ENCODE measurements at places on chromosomes 5 and 9. TPM values are rescaled to one million over a fixed set of nuclear protein-coding genes. Genes with fewer than 3 reads are reported as not detected.

Gene MLANA
- not detected for total RNA-seq

Gene GCNT4
- total RNA-seq = 2.0 TPM

Gene EPB41L4B
- 93.0 TPM for total RNA-seq

Gene SLC6A3
- not detected for total RNA-seq

Gene ARHGEF28
- 21.8 TPM for total RNA-seq

Gene GDA
- 4.2 TPM for total RNA-seq

DNA sequence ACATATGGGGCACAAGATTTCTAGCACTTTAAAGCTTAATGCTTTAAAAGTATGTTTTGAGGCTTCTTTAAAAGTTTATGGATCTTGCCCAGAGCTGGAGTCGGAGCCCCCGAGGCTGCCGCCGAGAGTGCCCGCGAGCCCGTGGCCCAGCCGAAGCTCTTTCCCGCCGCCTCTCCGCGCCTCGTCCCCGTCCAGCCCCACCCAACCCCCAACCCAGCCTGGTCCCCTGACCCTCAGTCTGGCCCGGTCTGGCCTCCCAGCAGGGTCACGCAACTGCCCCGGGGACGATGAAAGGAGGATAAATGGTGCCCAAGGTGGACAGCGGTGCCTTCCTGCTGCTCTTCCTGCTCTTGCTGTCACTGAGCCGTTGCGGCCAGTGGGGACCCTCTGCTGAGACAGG is 1.7 kb downstream of the TSSK1B start:
- H3K27ac ChIP-seq = no peak overlapping the region
- no peaks in the 10 kb centered on the region for H3K36me3 ChIP-seq
- H3K4me1 ChIP-seq = no peaks in the 10 kb centered on the region

DNA sequence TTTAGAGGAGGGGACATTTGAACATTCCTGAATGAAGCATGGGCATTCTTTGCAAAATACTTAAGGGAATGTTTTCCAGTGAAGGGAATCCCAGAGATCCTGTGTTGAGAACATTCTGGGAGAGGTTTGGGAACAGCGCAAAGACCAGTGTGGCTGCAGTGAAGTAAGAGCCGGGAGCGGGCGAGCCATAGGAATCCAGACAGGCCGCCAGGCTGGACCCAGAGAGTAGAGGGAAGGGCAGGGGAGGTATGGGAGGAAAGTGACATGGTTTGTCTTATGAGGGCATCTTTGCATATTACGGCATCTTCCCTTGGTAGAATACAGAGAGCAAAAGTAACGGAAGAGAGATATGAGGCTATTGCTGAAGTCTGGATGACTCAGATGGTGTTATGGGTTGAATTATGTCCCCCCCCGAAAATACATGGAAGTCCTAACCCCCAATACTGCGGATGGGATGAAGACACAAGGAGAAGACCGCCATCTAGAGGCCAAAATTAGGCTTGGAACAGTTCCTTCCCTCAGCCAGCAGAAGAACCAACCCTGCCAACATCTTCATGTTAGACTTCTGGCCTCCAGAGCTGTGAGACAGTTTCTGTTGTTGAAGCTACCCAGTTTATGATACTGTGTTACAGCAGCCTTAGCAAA is 268.2 kb downstream of the MAST4 start:
- DNase-seq = no peak
- no peak overlapping the region for H3K4me3 ChIP-seq
- H3K36me3 ChIP-seq = no peaks in the 10 kb centered on the region
- H3K4me1 ChIP-seq = no peaks in the 10 kb centered on the region

DNA sequence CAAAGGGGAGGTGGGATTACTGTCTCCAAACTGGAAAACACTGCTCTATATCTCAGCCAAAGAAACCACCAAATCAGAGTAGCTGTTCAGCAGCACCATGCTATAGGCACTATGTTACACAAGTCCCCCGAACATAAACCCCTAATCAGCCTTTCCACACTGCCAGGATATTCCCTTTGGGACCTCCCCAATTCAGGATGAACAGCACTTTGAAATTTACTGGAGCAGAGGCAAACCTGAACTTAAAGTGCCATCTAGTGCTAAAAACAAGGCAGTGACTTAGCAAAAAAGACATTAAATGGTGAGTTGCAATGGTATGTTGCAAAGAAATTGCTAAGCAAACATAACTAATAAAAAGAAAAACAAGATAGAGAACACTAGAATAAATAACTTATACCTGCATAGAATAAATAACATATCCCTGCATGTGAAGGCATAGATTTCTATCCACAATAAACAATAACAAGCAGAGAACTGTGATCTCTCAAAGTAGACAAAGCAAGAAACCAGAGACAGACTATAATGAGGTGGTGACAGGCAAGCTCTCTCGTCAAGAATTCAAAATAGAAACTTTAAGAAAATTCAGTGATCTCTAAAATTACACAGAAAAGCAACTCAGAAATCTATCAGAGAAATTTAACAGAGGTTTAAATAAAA is 584.4 kb upstream of the ACO1 start:
- H3K36me3 ChIP-seq = no peaks in the 10 kb centered on the region
- no peaks in the 10 kb centered on the region for H3K4me1 ChIP-seq
- H3K27me3 ChIP-seq = no peaks in the 10 kb centered on the region

DNA sequence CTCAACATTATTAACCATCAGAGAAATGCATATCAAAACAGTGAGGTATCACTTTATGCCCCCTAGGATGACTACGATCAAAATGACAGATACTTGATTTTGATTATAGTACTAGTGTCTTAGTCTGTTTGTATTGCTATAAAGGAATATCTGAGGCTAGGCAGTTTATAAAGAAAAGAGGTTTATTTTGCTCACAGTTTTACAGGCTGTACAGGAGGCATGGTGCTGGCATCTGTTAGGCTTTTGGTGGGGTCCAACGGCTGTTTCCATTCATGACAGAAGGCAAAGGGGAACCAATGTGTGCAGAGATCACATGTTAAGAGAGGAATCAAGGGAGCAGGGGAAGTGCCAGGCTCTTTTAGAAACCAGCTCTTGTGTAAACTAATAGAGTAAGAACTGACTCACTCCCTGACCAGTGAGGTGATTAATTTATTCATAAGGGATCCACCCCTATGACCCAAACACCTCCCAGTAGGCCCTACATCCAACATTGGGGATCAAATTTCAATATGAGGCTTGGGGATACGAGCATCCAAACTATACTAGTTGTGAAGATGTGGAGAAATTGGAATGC is 16.0 kb upstream of the AFF4 start:
- no peaks in the 10 kb centered on the region for H3K27me3 ChIP-seq
- no peak for DNase-seq
- H3K4me3 ChIP-seq = no peak overlapping the region
- H3K4me1 ChIP-seq = no peaks in the 10 kb centered on the region
- H3K36me3 ChIP-seq = no peaks in the 10 kb centered on the region

GRCh38 chr9:115306865-115307264 is 188.9 kb upstream of the TNC start:
- H3K4me3 ChIP-seq = no peak overlapping the region
- no peaks in the 10 kb centered on the region for H3K4me1 ChIP-seq
- DNase-seq = no peak
- H3K36me3 ChIP-seq = no peaks in the 10 kb centered on the region
- H3K27ac ChIP-seq = no peak overlapping the region

DNA sequence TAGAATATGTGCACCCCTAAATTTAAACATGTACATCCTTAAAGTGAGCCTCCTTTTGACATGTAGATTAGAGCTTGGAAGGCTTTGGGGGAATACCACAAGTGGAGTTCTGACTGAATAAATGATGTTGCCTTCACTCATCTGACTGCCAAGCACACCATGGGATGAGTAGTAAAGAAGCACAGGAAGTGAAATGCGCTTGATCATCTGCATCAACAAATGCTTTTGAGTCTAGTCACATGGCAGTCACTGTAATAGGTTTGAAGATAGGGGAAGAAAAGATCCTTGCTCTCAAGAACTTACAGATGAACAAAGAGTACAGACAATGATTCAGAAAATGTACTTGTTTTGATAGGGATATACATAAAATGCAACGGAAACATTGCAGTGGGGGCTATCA is 62.0 kb upstream of the STARD4 start:
- no peaks in the 10 kb centered on the region for H3K4me1 ChIP-seq
- H3K36me3 ChIP-seq = no peaks in the 10 kb centered on the region
- H3K4me3 ChIP-seq = no peak overlapping the region
- DNase-seq = no peak
- H3K27me3 ChIP-seq = no peaks in the 10 kb centered on the region

GRCh38 chr9:36158917-36159316 is 10.3 kb upstream of the CCIN start:
- H3K27ac ChIP-seq = no peak overlapping the region
- DNase-seq = no peak
- H3K27me3 ChIP-seq = no peaks in the 10 kb centered on the region

DNA sequence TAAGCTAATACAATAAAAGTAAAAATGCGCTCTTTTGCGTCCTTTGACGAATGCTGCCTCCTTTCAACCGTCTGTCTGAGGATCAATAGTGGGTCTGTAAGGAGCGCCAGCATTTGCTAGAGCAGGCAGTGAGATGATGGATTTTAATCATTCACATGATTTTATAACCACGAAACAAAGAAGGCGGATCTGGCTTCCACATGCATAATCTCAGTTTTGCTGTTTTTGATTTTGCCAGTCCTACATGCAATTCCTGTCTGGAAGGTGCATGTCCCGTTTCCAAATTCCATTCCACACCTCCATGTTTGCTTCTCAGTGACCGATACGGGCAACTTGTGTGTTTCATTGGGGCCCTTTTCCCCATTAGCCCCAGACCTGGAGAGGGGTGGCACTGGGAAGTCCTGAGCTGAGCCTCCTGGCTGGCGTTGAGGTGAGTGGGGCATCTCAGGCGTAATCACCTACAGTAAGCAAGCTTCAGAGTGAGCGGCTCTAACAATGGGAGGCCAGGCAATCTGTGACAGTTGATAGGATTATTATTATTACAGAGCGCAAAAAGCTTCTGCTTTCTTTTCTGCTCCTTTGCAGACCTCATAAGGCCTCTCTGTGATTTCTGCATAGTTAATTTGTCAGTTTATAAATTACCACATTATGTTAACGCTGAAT is 405.4 kb downstream of the ZSWIM6 start:
- peaks cover 4% of the 10 kb centered on the region for H3K4me1 ChIP-seq
- no peak for DNase-seq
- no peak overlapping the region for H3K4me3 ChIP-seq
- no peaks in the 10 kb centered on the region for H3K27me3 ChIP-seq

- no peaks in the 10 kb centered on the region for H3K36me3 ChIP-seq
- no peak for DNase-seq
- no peak overlapping the region for H3K4me3 ChIP-seq
- H3K27me3 ChIP-seq = no peaks in the 10 kb centered on the region
- H3K27ac ChIP-seq = no peak overlapping the region
These were observed 138.4 kb upstream of the ABCA1 start for GRCh38 chr9:105066275-105066865.

DNA sequence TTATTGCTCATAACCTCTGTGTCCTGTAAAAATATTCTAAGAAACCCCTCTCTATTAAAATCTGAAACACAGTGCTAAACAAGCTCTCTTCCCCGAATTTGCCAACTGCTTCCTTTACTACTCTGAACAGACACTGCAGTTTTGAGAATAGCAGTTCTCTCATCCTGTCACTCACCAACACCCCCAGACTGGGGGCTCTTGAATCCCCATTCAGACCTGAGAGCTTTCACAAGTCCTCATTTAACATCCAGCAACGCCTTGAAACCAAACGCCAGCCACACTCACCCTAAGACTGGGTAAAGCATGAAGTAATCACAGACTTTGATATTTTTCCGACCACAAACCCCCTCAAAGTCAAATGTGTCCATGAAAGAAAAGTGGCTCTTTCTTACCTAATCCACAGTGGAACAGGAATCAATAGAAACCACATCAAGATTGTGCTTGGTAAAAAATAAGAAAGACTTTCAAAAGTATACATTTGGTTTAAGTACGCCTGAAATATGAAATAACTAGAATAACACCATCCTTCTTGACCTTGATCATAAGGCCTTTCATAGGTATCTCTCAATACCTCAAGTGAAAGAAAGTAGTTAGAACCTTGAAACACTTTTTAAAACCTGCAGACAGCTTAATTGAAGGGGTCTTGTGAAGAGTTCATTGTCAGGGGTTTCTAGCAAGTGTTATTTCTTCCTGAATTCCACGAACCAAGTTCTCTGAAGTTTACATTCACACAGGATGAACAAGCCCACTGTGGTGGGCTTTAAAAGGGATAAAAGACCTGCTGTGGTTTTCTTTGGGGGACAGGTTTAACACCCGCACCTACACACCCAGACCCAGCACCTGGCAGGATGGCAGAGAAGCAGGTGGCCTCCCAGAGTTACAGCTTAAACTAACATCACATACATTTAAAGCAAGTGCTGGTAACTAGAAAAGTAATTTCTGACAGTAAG is 412.6 kb downstream of the MLLT3 start:
- H3K27me3 ChIP-seq = no peaks in the 10 kb centered on the region
- DNase-seq = no peak
- no peak overlapping the region for H3K27ac ChIP-seq
- H3K36me3 ChIP-seq = no peaks in the 10 kb centered on the region
- no peak overlapping the region for H3K4me3 ChIP-seq
